ENCODE measurements at places on chromosomes 1 and 21. TPM values are rescaled to one million over a fixed set of nuclear protein-coding genes. Genes with fewer than 3 reads are reported as not detected.

The HSPB7 gene
- not detected for total RNA-seq

The SH3D21 gene
- total RNA-seq = 2.3 TPM

The RRP1B gene
- total RNA-seq = 32.6 TPM

The CD164L2 gene
- not detected for total RNA-seq
